RWPE2 (cell line): ENCODE measurements at places on chromosomes 7 and 10.

- DNase-seq: no peak
These were observed 92.2 kb downstream of the EGFR start for GRCh38 chr7:55110993-55111361.

DNA sequence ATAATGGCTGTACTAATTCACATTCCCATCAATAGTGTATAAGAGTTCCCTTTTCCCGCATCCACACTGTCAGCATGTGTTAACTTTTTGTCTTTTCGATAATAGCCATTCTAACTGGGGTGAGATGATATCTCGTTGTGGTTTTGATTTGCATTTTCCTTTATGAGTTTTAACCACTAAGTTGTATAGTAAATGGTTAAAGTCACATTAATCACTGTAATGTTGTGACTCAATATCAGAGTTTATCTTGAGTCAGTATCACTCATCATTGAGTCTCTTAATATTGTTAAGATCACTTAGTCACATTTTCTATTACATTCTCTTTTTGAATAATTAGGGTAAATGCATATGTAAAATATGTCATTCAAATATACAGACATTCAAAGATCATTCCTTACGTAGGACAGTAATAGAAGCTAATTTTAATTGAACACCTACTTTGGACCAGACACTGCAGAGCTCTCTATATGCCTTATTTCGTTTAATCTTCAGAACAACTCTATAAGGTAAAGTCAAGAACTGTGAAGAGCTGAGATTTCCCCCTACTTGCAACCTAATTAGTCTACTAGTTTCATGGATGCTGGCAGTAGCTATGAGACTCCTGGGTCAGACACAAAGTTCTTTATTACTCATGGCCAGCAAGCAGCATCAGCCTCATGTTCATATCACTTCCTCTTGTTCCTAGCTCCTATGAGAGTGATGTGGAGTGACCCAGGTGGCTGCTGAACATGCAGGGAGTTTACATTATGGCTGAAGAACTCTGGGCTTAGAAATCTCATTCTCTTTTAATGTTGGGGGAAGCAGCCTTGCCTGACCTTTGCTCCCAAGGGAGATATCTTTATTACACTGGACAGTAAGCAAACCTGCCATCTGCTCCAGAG, 30.5 kb downstream of the CREB5 start:
- DNase-seq: no peak

- no peak for DNase-seq
These were observed 4.5 kb downstream of the ZNF783 start for GRCh38 chr7:149266451-149266850.

GRCh38 chr7:130758429-130759056, 24.5 kb upstream of the KLF14 start:
- DNase-seq: no peak
